ENCODE measurements at places on chromosomes 6 and 20.

- DNase-seq = no peak
Observed at GRCh38 chr20:51697096-51697826, 70.9 kb downstream of the ATP9A start.

GRCh38 chr6:150005761-150006651, 19.3 kb downstream of the RAET1L start:
- no peak for DNase-seq

GRCh38 chr6:43120101-43120763, 44.1 kb downstream of the PTK7 start:
- DNase-seq = no peak

DNA sequence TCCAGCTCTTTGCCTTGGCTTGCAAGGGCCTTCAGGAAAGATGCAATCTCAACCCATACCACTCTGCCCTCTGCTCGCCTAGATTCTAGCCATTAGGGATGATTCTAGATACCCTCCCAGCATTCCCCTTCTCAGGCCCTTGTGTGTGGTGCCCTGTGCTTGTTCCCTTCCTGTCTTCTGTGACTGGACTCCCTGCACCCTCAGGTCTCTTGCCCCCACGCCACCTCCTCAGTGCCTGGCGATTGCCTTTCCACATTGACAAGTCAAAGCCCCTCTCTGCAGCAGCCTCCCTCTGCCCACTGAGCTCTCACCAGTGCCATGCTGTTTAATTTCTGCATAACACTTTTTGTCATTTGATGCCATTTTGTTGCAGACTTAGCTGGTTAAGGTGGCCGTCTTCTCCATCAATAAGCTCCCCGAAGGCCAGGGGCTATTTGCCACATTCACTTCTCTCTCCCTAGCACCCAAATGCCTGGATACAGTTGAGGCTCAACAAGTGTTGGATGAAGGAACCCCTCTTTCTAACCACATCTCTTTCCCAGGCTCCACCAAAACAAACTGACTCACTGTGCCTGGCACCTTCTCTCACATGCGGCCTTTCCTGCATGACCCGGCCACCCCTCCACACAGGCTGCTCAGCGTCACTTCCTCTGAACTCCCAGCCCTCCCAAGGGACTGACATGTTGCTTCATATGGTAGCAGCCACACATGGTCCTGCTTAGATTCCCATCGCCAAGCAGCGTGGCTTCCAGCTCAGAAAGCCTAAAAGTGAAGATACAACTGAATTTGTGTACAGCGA, 4.6 kb upstream of the TXNDC5 start:
- no peak for DNase-seq

Data from NCI-H1436 (cell line).